ENCODE measurements at places on chromosomes 13 and 19.

DNA sequence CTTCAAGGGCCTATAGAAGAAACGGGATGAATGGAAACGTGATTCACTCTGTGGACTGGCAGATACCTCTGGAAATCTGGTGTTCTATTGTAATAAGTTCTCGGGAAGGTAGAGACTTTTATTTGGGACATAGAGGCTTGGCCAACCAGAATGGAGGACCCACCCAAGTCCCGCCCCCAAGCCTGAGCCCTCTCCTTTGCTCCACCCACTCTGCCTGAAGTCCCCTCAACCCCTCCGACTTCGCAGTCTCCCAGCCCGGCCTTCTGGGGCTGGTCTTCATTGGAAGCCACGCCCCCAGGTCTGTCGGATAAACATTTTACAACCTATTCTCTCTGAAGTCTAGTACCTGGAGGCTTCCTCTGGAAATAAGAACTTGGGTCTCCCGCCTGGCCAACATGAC, 16.9 kb downstream of the FBXL12 start:
- no peak for DNase-seq

GRCh38 chr13:91036886-91037285, 310.6 kb upstream of the MIR17HG start:
- DNase-seq = no peak

DNA sequence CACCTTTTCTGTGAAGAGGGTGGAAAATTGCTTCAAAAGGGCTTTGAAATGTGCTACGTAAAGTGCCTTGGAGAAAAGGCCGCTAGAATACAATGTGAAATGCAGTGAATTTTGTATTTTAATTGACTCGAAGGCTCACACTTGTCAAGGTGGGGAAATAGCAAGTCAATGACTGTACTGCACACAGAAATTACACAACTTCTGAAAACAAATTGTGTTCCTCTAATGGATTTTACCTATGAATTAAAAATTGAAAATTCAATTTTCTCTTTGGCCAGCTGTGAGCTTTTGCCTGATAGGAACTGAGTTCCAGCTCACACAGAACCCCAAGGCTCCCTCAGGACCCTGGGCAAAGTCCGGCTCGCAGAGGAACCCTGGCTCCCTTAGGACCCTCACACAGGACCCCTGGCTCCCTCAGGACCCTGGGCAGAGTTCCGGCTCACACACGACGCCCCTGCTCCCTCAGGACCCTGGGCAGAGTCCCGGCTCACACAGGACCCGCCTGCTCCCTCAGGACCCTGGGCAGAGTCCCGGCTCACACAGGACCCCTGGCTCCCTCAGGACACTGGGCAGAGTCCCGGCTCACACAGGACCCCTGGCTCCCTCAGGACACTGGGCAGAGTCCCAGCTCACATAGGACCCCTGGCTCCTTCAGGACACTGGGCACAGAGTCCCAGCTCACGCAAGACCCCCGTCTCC, 324.9 kb downstream of the UQCRFS1 start:
- no peak for DNase-seq

- no peak for DNase-seq
Measured at GRCh38 chr13:65943024-65943423, 1287.1 kb downstream of the PCDH9 start.

DNA sequence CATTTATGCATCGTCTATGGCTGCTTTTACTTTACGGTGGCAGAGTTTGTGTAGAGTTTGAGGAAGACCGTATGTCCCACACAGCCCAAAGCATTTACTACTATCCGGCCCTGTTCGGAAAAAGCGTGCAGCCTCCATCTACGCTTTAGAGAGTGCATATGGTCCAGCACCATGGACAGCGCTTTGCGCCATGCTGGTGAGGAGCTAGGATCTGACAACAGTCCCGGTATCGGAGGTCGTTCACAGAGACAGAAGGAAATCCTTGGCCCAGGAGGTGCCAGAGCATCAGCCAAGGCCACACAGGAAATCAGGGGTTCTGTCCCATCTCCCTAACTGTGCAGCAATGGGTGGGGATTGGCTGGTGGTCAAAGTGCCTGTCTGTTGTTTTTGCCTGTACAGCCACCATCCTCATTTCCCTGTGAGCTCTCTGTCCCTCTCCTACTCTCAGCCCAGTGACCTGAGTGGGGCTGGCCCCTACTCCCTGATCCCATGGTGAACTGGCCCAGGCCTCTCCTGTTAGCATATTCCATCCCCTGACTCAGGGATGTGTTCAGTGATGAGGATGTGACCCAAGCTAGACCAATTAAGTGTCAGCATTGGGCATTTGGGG, 16.2 kb upstream of the PRODH2 start:
- peak; percentile 21 for DNase-seq

DNA sequence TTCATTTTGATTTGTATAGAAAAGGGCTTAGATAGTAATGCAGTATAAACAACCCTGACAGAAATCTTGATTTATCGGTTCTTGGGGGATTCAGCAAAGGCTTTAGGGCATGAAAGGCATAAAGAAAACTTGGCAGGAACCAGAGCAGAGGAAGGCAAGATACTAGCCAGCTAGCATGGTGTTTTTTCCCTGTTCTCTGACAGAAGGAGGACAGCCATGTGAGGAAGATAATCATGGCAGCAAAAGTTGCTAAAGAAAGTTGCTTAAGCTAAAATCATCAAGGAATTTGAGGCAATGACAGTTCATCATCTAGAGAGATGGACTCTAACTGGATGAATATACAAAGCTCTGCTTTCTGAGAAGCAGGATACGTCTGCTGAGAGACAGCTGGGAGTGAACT, 294.1 kb downstream of the KCNRG start:
- DNase-seq = no peak

DNA sequence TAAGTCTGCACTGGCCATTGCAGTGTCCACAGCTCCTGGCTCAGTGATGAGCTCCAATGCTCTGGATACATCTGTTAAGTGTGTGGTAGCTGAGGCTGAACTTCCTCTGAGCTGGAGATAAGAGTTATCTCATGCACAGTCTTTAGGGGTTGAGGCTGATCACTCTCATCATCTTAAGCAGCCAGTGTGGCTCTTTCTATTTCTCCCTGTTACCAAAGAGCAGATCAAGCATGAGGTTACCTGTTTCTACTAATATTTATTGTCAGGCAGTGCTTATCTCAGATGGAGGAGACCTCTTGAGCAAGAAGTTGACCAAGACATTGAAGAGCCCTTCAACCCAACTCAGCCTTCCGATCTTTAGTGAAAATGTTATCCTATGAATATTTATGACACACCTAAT, 6.6 kb upstream of the OR10H2 start:
- no peak for DNase-seq

DNA sequence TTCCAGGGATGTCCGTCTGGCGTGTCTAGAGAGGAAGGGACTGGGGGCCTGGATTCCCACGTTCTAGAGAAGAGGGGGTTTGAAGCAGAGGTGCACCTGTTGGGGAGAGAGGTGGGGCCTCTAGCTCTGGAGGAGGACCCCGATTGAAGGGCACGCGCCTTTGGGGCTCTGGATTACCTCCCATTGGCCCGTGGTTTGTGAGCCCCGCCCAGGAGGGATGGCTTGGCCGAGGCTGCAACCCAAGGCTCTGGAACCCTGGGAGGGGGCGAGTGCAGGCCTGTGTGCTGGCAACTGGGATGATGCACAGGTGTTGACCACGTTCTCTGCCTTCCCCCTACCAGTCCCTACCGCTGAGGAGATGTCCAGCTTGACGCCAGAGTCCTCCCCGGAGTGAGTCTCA, 20.2 kb downstream of the TMEM150B start:
- DNase-seq = no peak

- no peak for DNase-seq
Measured at GRCh38 chr19:9565900-9566705, 18.2 kb downstream of the ZNF121 start.

GRCh38 chr19:52990759-52991418, 22.8 kb upstream of the ERVV-1 start:
- no peak for DNase-seq

- no peak for DNase-seq
Measured at GRCh38 chr13:110937511-110938285, 22.8 kb upstream of the ANKRD10 start.

GRCh38 chr19:19444681-19445155, 39.2 kb downstream of the GATAD2A start:
- DNase-seq = no peak

DNA sequence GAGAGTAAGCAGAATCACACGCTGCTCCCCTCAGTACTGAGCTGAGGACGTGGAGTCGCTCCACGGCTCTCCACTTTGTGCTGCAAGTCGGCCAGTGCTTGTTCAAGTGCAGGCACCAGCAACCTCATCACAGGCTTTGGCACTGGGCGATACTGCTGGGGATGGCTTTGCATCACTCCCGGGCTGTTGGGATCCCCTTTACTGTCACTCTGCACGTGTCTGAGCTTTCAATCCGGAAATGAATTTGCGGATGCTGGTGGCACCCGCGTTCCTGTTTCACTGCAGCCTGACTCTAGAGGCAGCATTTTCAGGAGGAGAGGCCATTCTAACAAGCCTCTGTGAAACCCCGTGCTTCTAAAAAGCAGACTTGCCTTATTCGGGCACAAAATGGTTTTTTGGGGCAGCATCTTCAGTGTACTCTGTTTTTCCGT, 19.1 kb downstream of the SMARCA4 start:
- no peak for DNase-seq

DNA sequence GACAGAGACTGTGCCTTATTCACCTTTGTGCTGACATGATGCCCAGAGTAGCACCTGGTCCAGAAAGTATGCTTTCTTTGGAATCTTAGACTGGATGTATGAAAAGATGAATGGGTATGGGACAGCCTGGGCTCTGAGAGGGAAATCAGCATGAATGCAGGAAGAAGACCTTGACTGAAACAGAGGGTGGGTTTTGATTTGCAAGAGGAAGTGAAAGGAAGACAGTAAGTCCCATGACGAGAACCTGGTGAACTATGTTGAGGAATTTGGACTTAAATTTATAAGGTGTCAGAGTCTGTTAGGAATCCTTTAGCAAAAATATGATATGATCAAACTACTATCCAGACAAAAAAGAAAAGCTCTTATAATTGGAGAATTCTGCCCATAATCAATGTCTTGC, 301.9 kb downstream of the SPRY2 start:
- DNase-seq = no peak
